Endothelial cell (in vitro differentiated cells): ENCODE measurements at places on chromosomes 16 and 17. TPM values are rescaled to one million over a fixed set of nuclear protein-coding genes. Genes with fewer than 3 reads are reported as not detected.

The SLX1A gene
- 61.0 TPM for total RNA-seq

The NEUROD2 gene
- not detected for total RNA-seq

The NAE1 gene
- 63.9 TPM for total RNA-seq

The NPTX1 gene
- 0.10 TPM for total RNA-seq

The LITAF gene
- 70.9 TPM for total RNA-seq

The CEP295NL gene
- total RNA-seq: 1.4 TPM

GRCh38 chr17:76727745-76728456 is 1.3 kb downstream of the METTL23 start:
- peaks cover 10% of the 10 kb centered on the region for H3K27me3 ChIP-seq
- H3K36me3 ChIP-seq: peaks cover 5% of the 10 kb centered on the region
- peak overlapping the region; percentile 97 for H3K27ac ChIP-seq
- H3K4me3 ChIP-seq: peak overlapping the region; percentile 95

DNA sequence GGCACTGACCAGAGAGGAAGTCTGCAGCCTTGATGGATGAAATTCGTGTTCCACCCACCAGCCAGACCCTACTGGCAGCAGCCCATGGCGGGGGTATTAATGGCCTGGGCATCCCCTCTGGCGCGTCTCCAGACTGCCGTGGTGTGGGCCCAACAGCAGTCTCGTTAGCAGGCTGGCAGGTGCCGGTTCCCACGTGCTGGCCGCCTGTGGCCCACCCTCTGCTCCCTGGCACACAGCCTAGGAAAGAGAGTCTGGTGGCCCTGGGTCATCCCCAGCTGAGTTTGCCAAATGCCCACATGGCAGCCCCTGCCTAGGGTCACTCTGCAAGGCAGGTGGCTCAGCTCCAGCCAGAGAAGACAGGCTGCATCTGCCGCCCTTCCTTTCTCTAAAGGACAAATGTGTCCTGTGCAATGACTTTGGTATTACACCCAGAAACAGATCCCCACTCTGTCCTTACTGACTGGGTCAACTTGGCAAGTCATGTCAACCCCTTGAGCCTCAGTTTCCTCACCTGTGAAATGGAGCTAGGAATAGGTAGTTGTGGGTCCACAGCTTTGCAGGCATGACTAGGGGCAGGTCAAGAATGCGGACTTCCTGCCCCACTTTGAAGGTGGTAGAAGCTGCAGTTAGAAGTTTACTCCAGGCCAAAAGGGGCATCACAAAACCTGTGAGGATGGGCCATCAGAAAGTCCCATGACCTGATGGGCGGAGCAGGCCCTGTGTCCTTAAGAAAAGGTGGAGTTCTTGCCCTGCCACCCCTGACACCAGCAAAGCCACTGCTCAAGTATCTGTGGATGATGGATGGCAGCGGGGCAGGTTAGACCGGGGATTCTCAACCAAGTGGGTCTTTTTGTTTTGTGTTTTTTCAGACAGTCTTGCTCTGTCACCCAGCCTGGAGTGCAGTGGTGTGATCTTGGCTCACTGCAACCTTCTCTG is 76.6 kb downstream of the ABCC6 start:
- no peaks in the 10 kb centered on the region for H3K36me3 ChIP-seq
- no peak for DNase-seq
- no peak overlapping the region for H3K4me3 ChIP-seq
- H3K27ac ChIP-seq: no peak overlapping the region

GRCh38 chr16:28524681-28525171 is 14.0 kb downstream of the NUPR1 start:
- H3K36me3 ChIP-seq: peaks cover 11% of the 10 kb centered on the region
- no peaks in the 10 kb centered on the region for H3K27me3 ChIP-seq
- no peaks in the 10 kb centered on the region for H3K4me1 ChIP-seq
- H3K27ac ChIP-seq: no peak overlapping the region
- H3K4me3 ChIP-seq: no peak overlapping the region
- no peak for DNase-seq

GRCh38 chr17:51118330-51119195 is 2.1 kb downstream of the SPAG9 start:
- H3K4me1 ChIP-seq: peaks cover 25% of the 10 kb centered on the region
- no peak overlapping the region for H3K27ac ChIP-seq
- no peak for DNase-seq
- peaks cover 7% of the 10 kb centered on the region for H3K27me3 ChIP-seq
- H3K36me3 ChIP-seq: peaks cover 4% of the 10 kb centered on the region
- peak overlapping the region; percentile 92 for H3K4me3 ChIP-seq

GRCh38 chr17:71921796-71922195 is 199.0 kb upstream of the SOX9 start:
- H3K4me1 ChIP-seq: peaks cover 9% of the 10 kb centered on the region
- DNase-seq: no peak
- peaks cover 1% of the 10 kb centered on the region for H3K27me3 ChIP-seq
- no peak overlapping the region for H3K4me3 ChIP-seq
- no peak overlapping the region for H3K27ac ChIP-seq
- no peaks in the 10 kb centered on the region for H3K36me3 ChIP-seq

DNA sequence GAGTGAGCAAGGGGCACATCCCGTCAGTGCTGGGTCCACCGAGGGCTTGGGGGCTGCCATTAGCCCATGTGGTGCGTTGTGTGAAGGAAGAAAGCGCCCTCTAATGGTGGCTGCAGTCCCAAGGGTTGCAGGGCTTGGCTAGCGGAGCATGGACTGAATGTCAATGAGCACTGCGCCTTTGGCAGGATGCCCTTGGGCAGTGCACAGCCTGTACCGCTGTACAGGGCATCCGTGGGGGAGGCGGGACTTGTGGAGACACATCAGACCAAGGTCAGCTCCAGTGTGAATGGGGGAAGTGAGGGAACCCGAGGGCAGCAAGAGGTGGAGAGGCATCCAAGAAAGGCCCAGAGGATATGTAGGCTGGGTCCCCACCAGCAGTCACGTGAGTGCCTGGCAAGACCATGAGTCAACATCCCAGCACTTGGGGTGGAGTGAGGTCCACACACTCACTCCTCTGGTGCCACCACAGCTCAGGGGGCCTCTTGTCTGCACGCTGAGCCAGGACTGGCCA is 75.5 kb upstream of the MED9 start:
- H3K4me3 ChIP-seq: no peak overlapping the region
- peaks cover 11% of the 10 kb centered on the region for H3K27me3 ChIP-seq

DNA sequence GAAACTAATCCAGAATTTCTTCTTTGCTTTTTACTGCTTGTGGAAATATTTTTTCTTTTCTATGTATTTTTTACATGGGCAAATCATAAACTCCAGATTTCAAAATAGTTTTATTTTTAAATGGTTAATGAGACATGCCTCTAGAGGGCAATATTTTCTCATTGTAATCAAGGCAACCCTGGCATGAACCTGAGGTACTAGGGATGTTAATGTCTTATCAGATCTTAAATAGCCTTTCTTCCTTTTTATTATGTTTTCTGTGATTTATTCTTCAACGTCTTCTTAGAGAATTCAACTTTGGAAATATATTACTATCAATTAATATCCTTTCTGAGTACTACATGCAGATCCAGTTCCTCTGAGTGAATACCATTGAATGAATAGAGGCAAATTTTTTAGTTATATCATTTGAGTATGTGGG is 324.7 kb downstream of the BCAS3 start:
- no peaks in the 10 kb centered on the region for H3K36me3 ChIP-seq
- no peak for DNase-seq
- H3K4me1 ChIP-seq: peaks cover 5% of the 10 kb centered on the region
- H3K4me3 ChIP-seq: no peak overlapping the region

DNA sequence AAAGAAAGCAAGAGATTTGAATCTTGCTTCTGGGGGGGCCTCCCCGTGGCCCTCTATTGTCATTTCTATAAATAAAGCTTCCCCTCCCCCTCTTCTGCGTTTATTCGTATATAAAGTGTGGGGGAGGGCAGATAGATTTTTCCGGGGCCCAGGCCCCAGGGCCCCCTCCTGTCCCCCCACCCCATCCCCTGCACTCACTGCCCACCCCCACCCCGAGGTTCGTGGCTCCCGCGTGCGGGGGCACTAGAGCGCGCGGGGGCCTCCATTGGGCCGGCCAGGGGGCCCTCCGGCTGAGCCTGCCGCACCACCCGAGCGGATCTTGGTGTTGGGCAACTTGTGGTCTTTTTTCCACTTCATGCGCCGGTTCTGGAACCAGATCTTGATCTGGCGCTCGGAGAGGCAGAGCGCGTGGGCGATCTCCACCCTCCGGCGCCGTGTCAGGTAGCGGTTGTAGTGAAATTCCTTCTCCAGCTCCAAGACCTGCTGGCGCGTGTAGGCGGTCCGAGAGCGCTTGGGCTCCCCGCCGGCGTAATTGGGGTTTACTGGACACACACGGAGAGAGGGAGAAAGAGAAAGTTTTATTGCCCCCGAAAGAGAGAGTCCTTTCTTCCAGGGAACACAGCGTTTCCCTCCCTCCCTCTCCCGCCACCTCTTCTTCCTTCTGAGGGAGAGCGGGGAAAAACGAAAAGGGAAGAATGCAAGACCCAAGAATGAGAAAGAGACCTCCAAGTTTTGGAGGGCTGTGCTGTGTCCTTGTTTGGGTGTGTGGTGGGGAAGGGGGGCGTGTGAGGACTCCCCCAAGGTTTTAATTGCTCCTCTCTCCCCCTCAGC is 1.5 kb downstream of the HOXB4 start:
- no peak for DNase-seq
- H3K4me1 ChIP-seq: peaks cover 57% of the 10 kb centered on the region
- peaks cover 3% of the 10 kb centered on the region for H3K36me3 ChIP-seq
- H3K27me3 ChIP-seq: peaks cover 43% of the 10 kb centered on the region
- H3K27ac ChIP-seq: no peak overlapping the region

DNA sequence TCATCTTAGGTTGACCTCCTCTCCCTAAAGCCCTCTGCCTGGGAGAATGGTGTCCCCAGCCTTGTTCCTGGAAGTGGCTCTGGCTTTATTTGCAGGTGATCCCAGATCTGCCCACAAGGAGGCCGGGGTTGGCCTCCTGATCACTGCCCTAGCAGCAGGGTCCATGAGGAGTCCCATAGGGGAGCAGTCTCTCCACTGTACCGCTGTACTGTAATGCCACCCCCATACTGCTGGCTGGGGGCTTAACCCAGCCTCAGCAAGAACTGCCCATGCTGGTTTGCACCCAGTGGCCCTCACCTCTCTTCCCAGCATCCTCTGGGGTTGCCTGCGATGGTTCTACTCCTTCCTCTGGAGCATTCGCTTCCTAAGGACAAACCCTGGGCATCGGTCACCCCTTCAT is 39.1 kb downstream of the PSME3IP1 start:
- peak; percentile 46 for DNase-seq
- H3K27me3 ChIP-seq: peaks cover 23% of the 10 kb centered on the region
- H3K4me3 ChIP-seq: no peak overlapping the region
- H3K27ac ChIP-seq: peak overlapping the region; percentile 97
- peaks cover 77% of the 10 kb centered on the region for H3K4me1 ChIP-seq
